Regular cardiac myocyte (primary cell): ENCODE measurements at places on chromosomes 12 and 14. TPM values are rescaled to one million over a fixed set of nuclear protein-coding genes. Genes with fewer than 3 reads are reported as not detected.

The POTEG gene
- total RNA-seq = not detected in 2 replicates

The TPH2 gene
- under 0.01 TPM in 1 of 2 replicates, not detected in the other for total RNA-seq

The C1QL4 gene
- 0.28 and 0.38 TPM in 2 replicates for total RNA-seq

The WNT1 gene
- total RNA-seq = not detected in 2 replicates

The DBX2 gene
- total RNA-seq = not detected in 2 replicates

The WIF1 gene
- total RNA-seq = not detected in 2 replicates

The TUNAR gene
- total RNA-seq = under 0.01 TPM in 1 of 2 replicates, not detected in the other

The SCNN1A gene
- total RNA-seq = 0.58 and 1.4 TPM in 2 replicates

The GLIPR1L1 gene
- not detected in 2 replicates for total RNA-seq

The ERBB3 gene
- 0.38 and 0.56 TPM in 2 replicates for total RNA-seq

The RTN1 gene
- under 0.01 and 0.19 TPM in 2 replicates for total RNA-seq

The NANOG gene
- not detected in 2 replicates for total RNA-seq

The CRIP2 gene
- 35.2 and 70.4 TPM in 2 replicates for total RNA-seq

The FOXG1 gene
- total RNA-seq = under 0.01 TPM in 1 of 2 replicates, not detected in the other

The ZNF891 gene
- 0.58 and 1.1 TPM in 2 replicates for total RNA-seq

The TBK1 gene
- total RNA-seq = 29.1 and 40.3 TPM in 2 replicates

The FBRSL1 gene
- 0.85 and 1.9 TPM in 2 replicates for total RNA-seq

The SERPINA9 gene
- total RNA-seq = 0.28 and 0.96 TPM in 2 replicates

The STAB2 gene
- under 0.01 TPM in 2 replicates for total RNA-seq

The RAPGEF3 gene
- total RNA-seq = 5.1 and 8.8 TPM in 2 replicates

The SLC39A5 gene
- 0.85 TPM in 1 of 2 replicates, not detected in the other for total RNA-seq

The TAS2R30 gene
- total RNA-seq = 2.7 and 4.2 TPM in 2 replicates

The ADAMTS20 gene
- total RNA-seq = not detected in 2 replicates

The MSI1 gene
- not detected in 2 replicates for total RNA-seq

The KRT2 gene
- total RNA-seq = not detected in 2 replicates

The APOF gene
- not detected in 2 replicates for total RNA-seq

The MAP1LC3B2 gene
- total RNA-seq = 0.28 and 0.58 TPM in 2 replicates

The TM9SF1 gene
- 78.4 and 80.1 TPM in 2 replicates for total RNA-seq

The CLEC14A gene
- 8.2 and 18.3 TPM in 2 replicates for total RNA-seq

The FAIM2 gene
- total RNA-seq = 0.77 and 1.7 TPM in 2 replicates

The NXPH4 gene
- total RNA-seq = 4.4 and 9.6 TPM in 2 replicates

The PLEKHD1 gene
- under 0.01 TPM in 1 of 2 replicates, not detected in the other for total RNA-seq

The GLT8D2 gene
- total RNA-seq = 14.8 and 27.1 TPM in 2 replicates

The GPR68 gene
- total RNA-seq = 0.96 and 2.3 TPM in 2 replicates

The CLECL1 gene
- not detected in 2 replicates for total RNA-seq

The KLHDC2 gene
- 46.6 and 74.1 TPM in 2 replicates for total RNA-seq

The SLC16A7 gene
- total RNA-seq = 26.1 and 36.4 TPM in 2 replicates

The PAPLN gene
- total RNA-seq = 1.3 and 6.5 TPM in 2 replicates

The C12orf50 gene
- not detected in 2 replicates for total RNA-seq

The SLC6A12 gene
- 0.19 TPM in 1 of 2 replicates, not detected in the other for total RNA-seq

The GNB3 gene
- total RNA-seq = 1.4 and 2.5 TPM in 2 replicates

The FAM186B gene
- 0.19 and 0.28 TPM in 2 replicates for total RNA-seq
